HCT116 (cell line): ENCODE measurements at places on chromosomes 3 and 15. TPM values are rescaled to one million over a fixed set of nuclear protein-coding genes. Genes with fewer than 3 reads are reported as not detected.

DNA sequence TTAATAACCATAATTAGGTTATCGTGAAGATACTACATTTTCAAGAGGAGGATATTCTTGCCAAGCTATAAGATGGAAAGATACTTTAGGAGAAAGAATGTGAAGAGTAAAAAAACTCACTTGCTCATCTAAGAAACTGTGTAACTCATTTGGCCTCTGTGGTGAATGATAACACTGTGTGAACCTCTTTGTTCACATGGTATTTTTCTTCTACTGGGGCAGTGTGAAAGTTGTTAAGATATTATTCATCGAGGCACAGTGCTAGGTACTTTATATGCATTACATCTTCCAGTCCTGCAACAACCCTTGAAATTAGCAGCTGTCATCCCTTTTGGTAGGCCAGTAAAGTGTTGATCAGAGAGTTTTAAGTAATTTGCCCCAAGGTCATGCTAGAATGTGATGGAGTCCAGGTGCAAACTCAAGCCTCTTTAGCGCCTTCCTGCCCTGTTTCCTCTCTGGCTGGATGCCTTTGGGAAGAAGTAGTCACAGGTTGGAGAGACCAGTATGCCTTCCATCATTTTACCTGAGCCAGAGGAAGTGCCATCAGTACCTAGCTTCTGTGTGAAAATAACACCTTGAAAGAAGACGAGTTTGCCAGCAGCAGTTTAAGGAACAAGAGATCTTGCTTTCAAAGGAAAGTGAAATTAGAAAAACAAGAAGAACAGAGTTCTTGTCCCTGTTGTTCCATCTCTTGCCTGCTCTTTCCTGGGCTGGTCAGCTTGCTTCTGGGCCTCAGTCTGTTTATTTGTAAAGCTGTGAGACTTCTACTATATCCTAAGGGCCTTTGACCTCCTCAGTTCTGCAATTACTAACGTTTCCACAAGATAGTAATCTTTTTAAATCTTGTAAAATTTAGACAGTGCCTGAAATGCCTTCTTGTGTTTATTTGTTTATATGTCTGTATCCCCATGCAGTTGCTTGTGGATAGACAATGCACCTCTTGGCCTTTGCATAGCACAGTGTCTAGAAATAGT is 179.3 kb downstream of the FNDC3B start:
- H3K27me3 ChIP-seq: no peaks in the 10 kb centered on the region
- no peak overlapping the region for H3K4me3 ChIP-seq
- H3K27ac ChIP-seq: no peak overlapping the region
- H3K4me1 ChIP-seq: no peaks in the 10 kb centered on the region
- DNase-seq: no peak

DNA sequence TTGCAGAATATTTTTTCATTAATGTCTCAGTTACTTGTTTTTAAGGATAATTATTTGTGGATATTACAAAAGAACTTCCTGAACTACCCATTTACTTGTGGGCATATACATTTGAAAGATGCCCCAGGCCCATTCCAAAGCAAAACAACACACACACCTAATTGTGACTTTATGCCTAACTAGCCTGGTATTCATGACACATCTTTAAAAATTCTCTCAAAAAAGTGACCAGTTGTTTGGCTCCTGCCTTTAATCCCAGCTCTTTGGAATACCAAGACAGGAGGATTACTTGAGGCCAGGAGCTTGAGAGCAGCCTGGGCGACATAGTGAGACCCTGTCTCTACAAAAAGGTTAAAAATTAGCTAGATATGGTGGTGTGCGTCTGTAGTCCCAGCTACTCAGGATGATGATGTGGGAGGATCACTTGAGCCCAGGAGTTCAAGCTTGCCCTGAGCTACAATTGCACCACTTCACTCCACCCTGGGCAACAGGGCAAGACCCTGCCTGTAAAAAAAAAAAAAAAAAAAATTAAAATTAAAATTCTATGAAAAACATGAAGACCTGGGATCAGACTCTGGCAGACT is 51.7 kb upstream of the SLC4A7 start:
- H3K4me3 ChIP-seq: no peak overlapping the region
- no peak for DNase-seq
- no peaks in the 10 kb centered on the region for H3K36me3 ChIP-seq
- H3K27ac ChIP-seq: peak overlapping the region; percentile 97
- H3K27me3 ChIP-seq: no peaks in the 10 kb centered on the region

SENP8 gene
- total RNA-seq: 3.8 TPM

GRCh38 chr15:101113114-101114005 is 138.5 kb downstream of the CHSY1 start:
- H3K27me3 ChIP-seq: no peaks in the 10 kb centered on the region
- H3K4me1 ChIP-seq: no peaks in the 10 kb centered on the region

- DNase-seq: no peak
- H3K4me3 ChIP-seq: peak overlapping the region; percentile 96
- H3K27ac ChIP-seq: no peak overlapping the region
- H3K27me3 ChIP-seq: no peaks in the 10 kb centered on the region
Observed at GRCh38 chr3:39108200-39108710, 775 bp downstream of the TTC21A start.

DNA sequence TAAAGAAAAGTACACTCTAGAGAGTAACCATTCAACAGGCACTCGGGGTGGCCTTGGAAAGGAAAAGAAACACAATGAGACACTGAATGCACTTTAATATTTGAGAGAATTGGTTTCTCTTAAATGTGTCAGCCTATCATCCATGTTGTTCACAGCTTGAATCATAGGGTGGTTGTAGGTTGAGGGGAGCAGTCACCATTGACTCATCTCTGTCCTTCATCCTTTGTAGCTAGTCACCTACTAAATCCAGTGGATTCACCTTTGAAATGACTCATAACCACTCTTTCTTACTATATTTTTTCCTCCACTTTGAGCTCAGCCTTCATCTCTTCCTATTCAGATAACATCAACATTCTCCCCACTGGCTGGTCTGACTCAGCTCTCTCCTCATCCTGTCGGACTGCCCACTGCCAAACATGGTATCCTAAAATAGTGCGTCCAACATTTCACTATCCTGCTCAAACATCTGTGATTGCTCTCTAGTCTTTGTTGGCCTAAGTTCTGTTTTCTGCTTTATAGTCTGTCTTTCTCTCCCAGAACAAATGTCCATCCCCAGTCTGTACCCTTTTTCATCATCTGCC is 182.7 kb upstream of the GADL1 start:
- no peak overlapping the region for H3K4me3 ChIP-seq
- H3K27ac ChIP-seq: no peak overlapping the region
- H3K27me3 ChIP-seq: no peaks in the 10 kb centered on the region

DNA sequence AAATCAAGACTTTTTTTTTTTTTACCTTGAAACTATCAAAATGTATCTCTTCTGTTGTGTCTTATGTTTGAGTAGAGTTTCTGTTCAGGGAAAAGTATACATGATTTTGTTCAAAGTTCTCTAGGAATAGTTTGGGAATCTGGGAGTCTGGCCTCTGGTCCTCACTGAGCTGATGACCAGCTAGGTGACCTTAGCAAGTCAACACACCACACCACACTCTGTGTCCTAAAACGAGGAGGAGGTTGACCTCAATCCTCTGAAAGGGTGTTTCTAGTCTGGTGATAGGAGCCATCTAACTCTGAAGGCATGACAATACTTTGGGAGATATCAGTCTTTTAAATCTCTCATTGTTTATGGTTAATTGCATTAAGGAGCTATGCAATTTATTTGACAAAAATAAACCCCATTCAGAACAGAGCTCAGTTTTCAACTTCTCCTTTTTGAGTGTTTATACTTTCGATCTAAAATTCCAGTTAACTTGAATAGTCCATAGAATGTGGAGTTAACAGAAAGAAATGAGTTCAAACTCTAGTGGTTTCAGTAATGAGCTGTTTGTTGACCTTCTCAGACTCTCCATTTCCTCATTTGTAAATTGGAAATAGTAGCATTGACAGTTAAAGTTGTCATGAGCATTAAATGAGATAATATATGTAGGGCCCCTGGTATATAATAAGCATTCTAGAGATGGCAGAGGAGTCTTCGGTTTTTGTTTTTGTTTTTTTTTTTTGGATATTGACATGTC is 112.2 kb upstream of the LRRN1 start:
- H3K27me3 ChIP-seq: no peaks in the 10 kb centered on the region
- no peak for DNase-seq
- no peak overlapping the region for H3K4me3 ChIP-seq
- H3K4me1 ChIP-seq: no peaks in the 10 kb centered on the region

LRRIQ4 gene
- not detected for total RNA-seq

TRH gene
- not detected for total RNA-seq

DNA sequence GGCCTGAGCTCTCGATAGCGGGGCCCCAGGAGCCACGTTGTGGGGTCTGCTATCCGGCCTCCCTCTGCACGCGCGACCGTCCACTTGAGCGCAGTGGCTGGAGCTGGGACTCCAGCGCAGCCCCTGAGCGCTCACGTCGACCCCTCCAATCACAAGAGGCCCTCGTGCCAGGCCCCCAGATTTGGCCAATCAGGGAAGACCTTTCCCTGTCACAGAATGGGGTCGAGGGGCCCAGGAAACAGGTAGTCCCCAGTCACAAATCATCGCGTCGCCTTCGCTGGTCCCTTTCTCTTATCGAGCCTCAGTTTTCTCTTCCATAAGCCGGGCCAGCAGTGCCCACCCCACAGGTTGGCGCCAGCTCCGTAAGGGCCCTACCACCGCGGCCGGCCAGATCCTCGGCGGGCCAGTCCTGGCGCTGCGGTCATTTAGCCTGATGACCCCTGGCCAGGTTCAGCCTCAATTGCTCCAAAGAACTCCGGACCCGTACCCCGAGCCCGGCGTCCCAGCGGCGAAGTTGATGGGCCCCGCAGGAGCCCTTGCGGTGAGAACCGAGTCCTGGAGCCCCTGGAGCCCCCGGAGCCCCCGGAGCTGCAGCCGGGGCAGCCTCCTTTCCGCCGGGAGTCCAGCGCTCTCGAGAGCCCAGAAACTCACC is 435 bp downstream of the ALDH1L1 start:
- no peaks in the 10 kb centered on the region for H3K4me1 ChIP-seq
- H3K36me3 ChIP-seq: no peaks in the 10 kb centered on the region
- H3K27me3 ChIP-seq: no peaks in the 10 kb centered on the region
- H3K4me3 ChIP-seq: no peak overlapping the region

AHSG gene
- total RNA-seq: 1.6 TPM

PLSCR2 gene
- total RNA-seq: not detected

GRCh38 chr3:188583341-188584161 is 429.6 kb downstream of the LPP start:
- H3K4me1 ChIP-seq: no peaks in the 10 kb centered on the region
- H3K36me3 ChIP-seq: no peaks in the 10 kb centered on the region
- no peak for DNase-seq
- no peaks in the 10 kb centered on the region for H3K27me3 ChIP-seq
- H3K27ac ChIP-seq: no peak overlapping the region

PIK3R4 gene
- 23.5 TPM for total RNA-seq

KCNAB1 gene
- not detected for total RNA-seq

RHOV gene
- total RNA-seq: 6.0 TPM

PPARG gene
- total RNA-seq: 71.6 TPM

- no peak overlapping the region for H3K4me3 ChIP-seq
- no peak for DNase-seq
- no peaks in the 10 kb centered on the region for H3K4me1 ChIP-seq
- H3K27ac ChIP-seq: no peak overlapping the region
Observed at GRCh38 chr15:79673416-79674123, 223.2 kb downstream of the MTHFS start.

DNA sequence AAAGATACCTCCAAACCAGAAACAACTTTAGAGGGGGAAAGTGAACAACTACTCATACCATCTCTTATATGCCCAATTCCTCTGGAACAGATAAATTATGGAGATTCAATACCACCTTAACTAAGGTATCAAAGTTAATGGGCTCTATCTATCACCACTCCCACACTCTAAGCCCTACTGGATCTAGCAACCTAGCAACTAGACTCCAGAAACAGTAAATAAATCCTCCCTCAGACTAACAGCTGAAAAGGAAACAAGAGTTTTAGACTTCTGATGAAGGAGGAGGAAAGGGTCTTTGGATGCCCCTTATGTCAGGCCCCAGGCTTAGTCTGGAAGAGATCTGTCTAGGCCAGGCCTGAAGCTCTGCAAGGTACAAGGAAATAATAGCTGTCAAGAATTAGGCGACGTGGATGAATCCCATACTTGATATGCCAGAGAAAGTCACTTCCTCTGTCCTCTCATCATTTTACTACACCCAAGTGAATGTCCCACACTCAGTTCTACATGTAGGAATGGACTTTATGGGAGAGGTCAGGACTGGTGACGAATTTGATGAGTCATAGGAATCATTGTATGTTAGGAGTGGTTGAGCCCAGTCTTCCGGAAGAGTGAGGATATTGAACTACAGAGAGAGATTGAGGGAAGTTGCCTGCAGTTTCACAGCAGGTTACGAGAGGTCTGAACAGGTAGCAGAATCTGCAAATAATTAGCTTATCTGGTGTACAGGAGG is 113.8 kb downstream of the AKAP13 start:
- H3K27ac ChIP-seq: peak overlapping the region; percentile 58
- no peaks in the 10 kb centered on the region for H3K27me3 ChIP-seq
- no peaks in the 10 kb centered on the region for H3K36me3 ChIP-seq

DNA sequence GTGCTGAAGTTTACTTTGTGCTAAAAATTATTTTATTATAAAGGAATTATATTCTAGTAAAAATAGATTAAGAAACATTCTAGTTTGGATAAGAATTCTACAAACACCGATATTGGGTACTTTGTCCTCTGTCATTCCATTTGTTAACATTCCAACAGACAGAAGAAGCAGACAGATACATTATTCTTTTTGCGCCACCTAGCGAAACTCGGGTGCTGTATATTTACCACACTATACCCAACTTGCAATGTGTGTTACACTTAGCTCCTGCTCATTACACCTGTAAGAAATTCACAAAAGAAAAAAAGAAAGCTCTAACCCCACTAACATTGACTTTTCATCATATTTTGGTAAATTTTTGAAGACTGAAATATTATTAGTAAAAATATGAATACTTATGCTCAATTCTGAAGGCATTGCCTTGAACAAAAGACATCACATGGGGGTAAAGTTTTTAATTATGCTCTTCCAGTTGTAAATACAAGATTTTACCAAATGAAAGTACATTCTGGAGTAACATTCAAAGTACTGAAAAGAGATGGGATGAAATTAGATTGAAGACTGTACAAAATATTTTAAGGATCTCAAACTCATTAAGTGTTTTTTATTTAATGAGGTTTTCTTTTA is 136.5 kb upstream of the MLF1 start:
- H3K36me3 ChIP-seq: no peaks in the 10 kb centered on the region
- H3K27ac ChIP-seq: no peak overlapping the region
- DNase-seq: peak; percentile 37
- H3K27me3 ChIP-seq: no peaks in the 10 kb centered on the region
